ENCODE measurements at places on chromosomes 2 and 18.

GRCh38 chr2:186889101-186889879 lies 40.3 kb upstream of the ZSWIM2 start:
- no peak for DNase-seq

- DNase-seq: no peak
Observed at GRCh38 chr2:40380721-40381120, 71.2 kb downstream of the SLC8A1 start.

- DNase-seq: no peak
Observed at GRCh38 chr18:48780913-48781162, 169.9 kb downstream of the SMAD7 start.

DNA sequence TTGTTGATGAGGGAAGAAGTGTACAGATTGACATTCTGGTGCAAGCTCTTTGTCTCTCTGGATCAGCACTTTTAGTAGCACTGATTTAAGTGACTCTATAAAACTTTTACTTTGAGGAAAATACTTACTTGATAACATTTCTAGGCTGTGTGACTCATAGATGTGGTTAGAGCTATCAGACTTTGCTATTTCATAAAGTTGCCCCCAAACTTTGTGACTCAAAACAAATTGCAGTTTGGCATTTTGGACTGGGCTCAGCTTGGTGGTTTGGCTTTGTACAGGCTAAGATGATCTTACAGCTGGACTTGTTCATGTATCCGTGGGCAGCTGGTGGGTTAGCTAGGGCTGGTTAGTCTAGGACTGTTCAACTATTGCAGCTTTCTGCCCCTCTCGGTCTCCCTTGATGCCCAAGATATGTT lies 42.1 kb upstream of the GLS start:
- DNase-seq: peak; percentile 45

GRCh38 chr18:26714739-26715138 lies 150.8 kb downstream of the AQP4 start:
- no peak for DNase-seq

GRCh38 chr2:10303694-10304378 lies 1.1 kb downstream of the HPCAL1 start:
- peak; percentile 56 for DNase-seq

DNA sequence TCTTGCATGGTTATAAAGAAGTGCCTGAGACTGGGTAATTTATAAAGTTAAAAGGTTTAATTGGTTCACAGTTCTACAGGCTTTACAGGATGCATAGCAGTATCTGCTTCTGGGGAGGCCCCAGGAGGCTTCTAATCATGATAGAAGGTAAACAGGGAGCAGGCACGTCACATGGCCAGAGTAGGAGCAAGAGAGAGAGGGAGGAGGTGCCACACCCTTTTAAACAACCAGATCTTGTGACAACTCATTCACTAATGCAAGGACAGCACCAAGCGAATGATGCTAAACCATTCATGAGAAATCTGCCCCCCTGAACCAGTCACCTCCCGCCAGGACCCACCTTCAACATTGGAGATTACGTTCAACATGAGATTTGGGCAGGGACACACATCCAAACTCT lies 141.1 kb downstream of the EN1 start:
- DNase-seq: no peak

- DNase-seq: no peak
Observed at GRCh38 chr18:28281400-28281799, 104.5 kb upstream of the CDH2 start.

DNA sequence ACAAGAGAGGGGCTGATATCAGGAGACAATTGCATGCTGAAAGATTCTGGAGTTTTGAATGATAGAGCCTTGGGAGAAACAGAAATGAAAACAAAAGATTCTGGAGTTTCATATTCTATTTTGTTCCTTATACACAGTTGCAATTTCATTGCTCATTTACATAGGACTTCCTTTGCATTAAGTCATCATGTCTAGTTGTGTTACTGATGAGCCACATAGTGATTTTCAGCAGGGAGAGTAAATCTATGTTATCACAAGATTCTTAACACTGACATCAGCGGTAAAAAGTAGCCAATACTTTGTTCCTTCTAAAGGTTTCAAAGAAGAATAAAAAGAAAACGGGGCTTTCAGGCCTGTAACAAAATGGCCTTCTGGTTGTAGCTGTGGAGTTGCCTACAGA lies 7.1 kb downstream of the ADAM17 start:
- no peak for DNase-seq

- DNase-seq: no peak
Observed at GRCh38 chr2:151252646-151253045, 9.0 kb downstream of the RBM43 start.

- DNase-seq: no peak
Observed at GRCh38 chr2:133836691-133837345, 268.6 kb upstream of the NCKAP5 start.

GRCh38 chr2:240757086-240757614 lies 62.9 kb downstream of the KIF1A start:
- DNase-seq: no peak

GRCh38 chr2:66675591-66675990 lies 240.7 kb downstream of the MEIS1 start:
- no peak for DNase-seq

- no peak for DNase-seq
Observed at GRCh38 chr2:11708106-11708505, 38.1 kb upstream of the NTSR2 start.

DNA sequence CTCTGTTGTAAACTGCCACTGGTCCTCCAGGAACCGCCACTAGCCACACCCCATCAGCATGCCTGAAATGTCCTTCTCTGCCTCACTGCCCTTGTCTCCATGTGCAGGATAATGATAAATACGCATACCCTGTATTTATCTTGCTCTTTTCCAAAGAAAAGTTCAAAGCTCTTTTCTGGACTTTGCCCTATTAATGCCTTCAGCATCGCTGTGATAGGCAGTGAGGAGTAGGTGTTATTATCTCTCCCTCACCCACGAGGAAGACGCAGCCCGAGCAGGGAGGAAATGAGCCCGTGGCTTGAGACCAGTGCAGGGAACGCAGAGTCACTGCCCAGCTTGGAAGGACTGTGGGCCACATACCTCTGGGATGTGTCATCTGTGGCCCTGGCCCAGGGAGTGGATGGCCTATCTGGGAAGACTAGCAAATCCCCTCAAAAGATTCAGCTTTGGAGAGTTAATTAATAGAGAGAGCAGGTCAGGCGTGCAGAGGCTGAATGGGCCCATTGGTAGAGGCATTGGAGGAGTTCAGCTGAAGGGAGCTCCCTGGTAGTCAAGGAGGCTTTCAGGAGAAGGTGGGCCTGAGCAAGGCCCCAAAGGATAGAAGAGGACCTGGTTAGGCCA lies 39.5 kb upstream of the MCFD2 start:
- no peak for DNase-seq

DNA sequence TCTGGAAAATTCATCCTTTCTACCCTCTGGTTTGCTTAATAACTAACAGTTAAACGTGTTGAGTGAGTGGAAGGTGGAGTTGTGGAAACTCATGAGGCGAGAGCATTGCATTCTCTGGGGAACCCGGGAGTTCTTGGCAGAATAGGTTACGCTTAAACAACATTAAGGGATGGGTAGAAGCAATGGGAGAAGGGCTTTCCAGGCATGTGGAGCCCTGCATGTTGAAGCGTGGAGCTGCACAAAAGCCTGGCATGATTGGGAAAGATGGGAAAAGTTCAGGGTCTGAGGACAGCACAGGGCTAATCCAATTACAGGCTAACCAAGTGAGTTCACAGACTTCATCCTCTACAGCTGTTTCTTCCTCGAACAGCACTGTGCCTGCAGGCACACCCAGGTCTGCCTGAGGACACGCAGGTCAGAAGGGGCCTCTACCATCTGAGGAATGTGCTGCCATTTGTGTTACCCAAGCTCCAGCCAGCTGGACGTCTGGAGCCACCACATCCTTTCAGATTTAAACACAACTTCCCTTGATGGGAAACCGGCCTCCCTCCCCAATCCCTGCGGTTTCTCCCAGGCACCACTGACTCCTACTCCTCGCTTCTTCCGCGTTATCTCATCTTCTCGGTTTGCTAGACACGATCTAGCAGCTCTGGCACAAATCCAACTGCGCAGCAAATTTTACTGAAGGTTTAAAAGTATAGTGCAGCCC lies 164.2 kb downstream of the ANTXR1 start:
- no peak for DNase-seq

GRCh38 chr2:172449911-172450550 lies 22.6 kb downstream of the ITGA6 start:
- DNase-seq: peak; percentile 35

- no peak for DNase-seq
Observed at GRCh38 chr2:109663721-109664120, 49.6 kb downstream of the SOWAHC start.

DNA sequence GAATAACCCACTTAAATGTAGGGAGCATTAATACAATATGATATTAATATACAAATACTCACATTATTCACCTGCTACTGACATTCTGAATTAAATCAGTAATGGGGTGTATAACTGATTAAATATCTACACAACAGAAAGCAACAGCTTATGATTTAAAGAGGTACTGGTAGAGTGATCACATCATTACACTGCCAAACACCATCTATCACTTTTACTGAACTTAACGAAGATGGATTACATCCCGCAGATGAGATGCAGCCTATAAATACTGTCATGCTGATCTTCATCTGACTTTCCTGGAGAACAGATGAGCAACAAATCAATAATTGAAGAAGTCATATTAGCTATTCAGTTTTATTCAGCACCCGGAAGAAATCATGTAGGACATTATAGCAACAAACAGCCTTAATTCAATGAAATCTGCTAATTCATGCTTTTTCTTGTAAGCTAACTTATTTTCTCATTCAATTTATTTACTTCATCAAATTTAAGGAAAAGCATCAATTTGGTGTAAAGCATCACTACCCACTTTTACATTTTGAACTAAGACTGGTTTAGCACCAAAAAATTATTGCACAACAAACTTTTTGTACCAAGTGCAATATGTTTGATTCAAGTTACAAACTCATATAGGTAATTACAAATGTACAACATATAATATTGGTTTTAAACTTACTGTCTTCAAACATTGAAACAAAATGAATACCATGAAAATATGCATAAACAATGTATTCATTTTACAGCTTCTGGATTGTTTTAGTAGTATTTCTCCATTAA lies 1509.0 kb downstream of the LRP1B start:
- no peak for DNase-seq

DNA sequence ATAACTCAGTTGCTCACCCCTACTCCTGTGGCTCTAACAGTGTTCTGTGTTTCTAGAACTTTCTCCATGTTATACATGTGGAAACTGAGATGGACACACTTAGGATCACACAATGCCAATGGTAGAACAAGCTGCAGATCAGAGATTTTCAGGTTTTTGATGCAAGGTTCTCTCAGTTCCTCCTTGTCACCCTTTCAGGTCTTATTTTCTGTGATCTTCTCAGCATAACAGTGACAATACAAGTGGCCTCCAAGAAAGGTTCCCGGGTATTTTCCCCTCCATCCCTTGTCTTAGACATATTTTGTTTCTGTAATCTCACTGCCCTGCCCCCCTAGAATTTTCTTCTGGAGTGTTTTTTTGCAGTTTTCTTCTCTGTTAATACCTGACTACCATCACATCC lies 6.2 kb upstream of the MGAT5 start:
- no peak for DNase-seq

DNA sequence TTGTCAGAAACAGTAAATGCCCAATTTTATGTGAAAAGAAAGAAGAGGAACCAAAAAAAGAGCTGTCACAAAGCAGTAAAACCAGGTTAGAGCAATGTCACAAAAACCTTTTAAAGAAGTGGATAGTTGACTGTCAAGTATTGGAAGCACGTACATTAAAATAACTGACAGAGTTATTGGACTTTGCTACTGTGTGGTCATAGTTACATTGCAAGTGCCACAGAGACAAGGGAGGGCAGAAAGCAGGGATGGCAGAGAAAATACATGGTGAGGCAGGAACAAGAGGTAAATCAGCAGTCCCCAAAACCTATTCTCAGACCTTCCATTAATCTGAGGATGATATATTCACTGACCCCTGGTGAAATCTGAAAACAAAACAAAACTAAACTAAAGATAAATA lies 116.3 kb downstream of the LRP1B start:
- DNase-seq: no peak

GRCh38 chr2:88195246-88195645 lies 25.1 kb downstream of the THNSL2 start:
- DNase-seq: no peak

GRCh38 chr2:177673602-177674595 lies 281.3 kb downstream of the AGPS start:
- no peak for DNase-seq

GRCh38 chr2:8684540-8684877 lies 2.7 kb downstream of the ID2 start:
- peak; percentile 72 for DNase-seq

GRCh38 chr2:20410556-20411277 lies 36.2 kb upstream of the RHOB start:
- DNase-seq: peak; percentile 1

GRCh38 chr2:233141901-233142300 lies 81.8 kb downstream of the INPP5D start:
- DNase-seq: no peak

GRCh38 chr2:155679647-155680046 lies 652.9 kb downstream of the NR4A2 start:
- DNase-seq: no peak

DNA sequence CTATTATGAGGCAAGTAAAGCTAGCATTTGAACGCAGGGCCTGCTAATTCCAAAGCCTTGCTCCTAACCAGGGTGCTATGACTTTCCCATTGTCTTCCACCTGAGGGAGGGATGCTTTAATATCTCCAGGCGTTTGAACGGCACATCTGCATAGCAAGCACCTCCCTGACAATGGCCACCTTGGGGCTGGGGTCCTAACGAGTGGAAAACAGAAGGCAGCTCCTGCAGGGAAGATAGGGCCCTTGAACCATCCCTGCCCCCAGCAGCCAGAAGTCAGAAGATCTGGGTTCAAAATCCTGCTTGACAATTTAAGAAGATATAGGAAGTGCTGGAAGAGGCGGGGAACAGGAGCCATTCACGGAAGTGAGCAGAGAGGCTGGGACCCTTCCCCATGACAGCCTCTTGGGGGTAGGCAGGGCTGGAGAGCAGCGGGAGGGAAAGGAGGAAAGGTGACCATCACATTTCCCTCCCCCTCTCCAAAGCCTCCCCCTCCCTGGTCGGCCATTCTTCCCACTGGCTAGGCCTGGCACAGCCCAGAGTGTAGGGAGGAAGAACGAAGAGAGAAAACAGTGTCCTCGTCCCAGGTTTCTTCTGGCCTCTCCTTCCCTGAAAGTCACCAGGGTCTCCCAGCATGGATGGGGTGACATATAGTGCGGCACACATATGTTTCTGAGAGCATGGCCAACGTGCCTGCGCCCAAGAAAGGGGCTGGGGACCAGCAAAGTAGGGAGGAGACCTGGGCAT lies 73.5 kb downstream of the EMX1 start:
- no peak for DNase-seq

DNA sequence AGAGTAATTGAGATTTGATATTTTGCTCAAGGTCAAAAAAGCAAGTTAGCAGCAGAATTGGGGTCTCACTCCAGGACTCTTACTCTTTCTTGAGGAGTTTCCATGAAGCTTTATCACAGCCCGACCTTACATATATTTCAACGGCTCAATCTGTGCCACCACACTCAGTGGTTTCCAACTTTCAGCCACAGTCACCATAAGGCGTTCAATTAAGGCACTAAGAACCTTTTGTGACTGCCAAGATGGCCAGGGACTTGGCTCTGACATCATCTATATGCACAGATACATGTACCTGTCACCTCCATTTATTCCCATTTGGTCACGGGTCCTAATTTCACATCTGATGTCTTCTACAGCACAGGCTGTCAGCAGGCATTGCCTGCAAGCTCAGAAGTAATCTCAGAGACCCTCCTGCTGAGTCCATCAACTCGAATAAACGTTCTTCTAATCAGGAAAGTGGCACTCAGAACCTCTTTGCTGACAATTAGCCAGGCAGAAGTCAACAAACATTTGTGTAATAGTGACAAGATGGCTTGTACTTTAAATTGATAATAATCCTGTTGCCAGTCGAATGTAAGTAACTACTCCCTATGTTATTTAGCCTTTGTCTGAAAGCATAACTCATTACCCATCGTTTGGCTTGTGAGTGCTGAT lies 16.1 kb downstream of the DYTN start:
- no peak for DNase-seq

Measured in activated CD4-positive, alpha-beta memory T cell treated with anti-CD3 and anti-CD28 coated beads for 36 hours (primary cell).